ENCODE measurements at places on chromosomes 1 and 21.
A peak's percentile ranks its signal among the peaks of the same experiment; 100 is the strongest.

- DNase-seq, result no peak
Measured at GRCh38 chr1:26858160-26858559, 4.8 kb upstream of the SFN start.

DNA sequence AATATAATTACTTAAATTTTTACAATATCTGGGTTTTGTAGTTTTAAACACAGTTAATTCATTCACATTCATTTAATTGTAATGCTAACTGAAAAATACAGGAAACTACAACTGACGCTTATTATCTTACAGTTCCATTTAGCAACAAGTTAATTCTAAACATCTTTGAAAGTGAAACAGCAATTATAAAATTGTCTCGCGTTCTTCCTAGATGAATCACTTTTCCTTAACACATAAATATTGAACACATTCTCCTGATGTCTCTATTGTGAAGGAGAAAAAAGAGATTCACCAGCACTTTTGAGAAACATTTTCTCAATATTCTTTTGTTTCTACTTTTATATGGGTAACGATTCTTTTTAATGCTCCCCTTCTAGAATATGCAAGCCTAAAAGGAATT, 6.4 kb downstream of the PTGFR start:
- DNase-seq, result no peak

- no peak for DNase-seq
Measured at GRCh38 chr1:119987112-119987511, 82.3 kb downstream of the NOTCH2 start.

GRCh38 chr1:207822124-207822601, 70.3 kb downstream of the CD46 start:
- DNase-seq, result no peak

- DNase-seq, result no peak
Measured at GRCh38 chr21:25700741-25701140, 34.0 kb downstream of the ATP5PF start.

DNA sequence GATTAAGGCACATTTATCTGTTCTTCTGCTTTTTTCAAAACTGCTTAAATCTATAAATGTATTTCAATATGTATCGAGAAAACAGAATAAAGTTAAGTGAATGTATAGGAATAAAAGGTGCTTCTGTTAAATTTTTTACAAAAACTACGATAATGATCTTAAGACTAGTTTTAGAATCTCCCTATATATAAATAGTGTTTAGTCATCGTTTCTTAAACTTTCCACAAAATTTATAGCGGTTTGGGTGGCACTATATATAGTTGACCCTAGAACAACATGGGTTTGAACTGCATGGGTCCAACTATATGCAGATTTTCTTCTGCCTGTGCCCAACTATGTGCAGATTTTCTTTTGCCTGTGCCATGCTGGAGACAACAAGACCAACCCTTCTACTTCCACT, 125.7 kb downstream of the CRB1 start:
- no peak for DNase-seq

GRCh38 chr21:35484851-35485250, 435.7 kb upstream of the RUNX1 start:
- no peak for DNase-seq

- no peak for DNase-seq
Measured at GRCh38 chr21:36727866-36728265, 29.0 kb downstream of the SIM2 start.

- DNase-seq, result no peak
Measured at GRCh38 chr1:172726740-172727139, 67.8 kb downstream of the FASLG start.

DNA sequence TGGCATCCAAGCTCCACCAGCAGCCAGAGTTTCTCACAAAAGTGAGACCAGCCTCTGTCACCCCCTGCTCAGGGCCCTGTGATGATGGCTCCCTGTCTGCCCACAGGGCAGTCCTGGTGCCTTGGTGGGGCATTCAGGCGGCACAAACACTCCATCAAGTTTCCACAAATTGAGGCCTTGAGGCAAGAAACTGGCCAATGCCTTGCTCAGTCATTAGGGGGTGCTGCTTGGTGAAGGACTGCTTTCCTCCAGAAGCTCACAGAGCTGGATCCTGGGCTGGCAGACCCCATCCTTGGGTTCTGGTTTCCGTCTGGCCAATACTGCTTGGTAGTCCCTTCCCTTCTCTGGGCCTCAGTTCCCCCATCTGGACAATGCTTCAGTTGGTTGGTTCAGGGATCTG, 12.5 kb upstream of the AHDC1 start:
- DNase-seq, result no peak

DNA sequence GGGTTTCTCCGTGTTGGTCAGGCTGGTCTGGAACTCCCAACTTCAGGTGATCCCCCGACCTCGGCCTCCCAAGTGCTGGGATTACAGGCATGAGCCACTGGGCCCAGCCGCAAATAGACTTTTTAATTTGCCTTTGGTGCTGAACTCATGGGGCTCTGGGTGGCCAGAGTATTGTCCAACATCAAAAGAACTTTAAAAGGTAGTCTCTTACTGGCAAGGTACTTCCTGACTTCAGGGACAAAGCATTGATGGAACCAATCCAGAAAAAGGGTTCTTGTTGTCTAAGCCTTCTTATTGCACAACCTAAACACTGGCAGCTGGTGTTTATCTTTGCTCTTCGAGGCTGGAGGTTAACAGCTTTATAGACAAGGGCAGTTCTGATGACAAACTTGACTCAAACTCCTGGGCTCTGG, 3.8 kb upstream of the KTI12 start:
- DNase-seq, result no peak

DNA sequence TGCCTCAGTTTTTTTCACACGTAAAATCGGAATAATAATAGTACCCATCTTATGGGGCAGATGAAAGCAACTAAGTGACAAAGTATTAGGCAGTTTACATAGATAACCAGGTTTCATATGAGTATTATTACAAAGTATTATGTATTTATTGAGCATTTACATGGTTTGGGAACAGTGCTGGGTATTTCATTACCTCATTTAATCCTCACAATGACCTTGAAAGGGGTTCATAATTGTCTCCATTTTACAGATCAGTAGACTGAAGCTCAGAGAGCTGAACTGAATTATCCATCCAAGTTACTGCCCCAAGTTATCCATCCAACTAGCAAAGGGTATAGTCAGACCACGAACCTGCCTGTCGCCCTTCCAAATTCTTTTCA, 21.2 kb downstream of the TCEA3 start:
- DNase-seq, result no peak

DNA sequence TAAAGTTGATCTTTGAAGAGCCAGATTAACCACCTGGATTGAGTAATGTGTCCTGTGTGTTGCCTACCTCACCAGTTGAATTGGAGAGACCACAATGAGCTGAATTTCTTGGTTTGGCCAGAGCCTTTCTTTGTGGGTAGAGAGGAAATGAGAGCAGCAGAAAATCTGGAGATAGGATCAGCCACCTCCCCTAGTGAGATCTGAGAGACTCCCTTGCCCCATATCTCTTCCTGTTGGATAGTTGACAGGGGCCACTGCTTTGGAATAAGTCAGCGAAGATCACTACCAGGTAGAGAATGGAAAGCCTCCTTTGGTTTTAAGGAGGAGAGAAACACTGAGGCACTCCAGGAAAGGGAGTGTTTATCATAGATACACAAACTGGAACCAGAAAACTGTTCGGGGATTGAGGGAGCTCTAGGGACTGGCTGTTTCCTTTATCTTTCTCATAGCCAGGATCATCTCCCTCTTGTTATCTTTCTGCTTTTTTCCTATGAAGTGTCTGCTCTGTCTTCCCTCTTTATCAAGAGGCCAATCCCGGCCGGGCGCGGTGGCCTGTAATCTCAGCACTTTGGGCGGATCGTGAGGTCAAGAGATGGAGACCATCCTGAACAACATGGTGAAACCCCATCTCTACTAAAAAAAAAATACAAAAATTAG, 21.3 kb upstream of the ZNF326 start:
- no peak for DNase-seq

GRCh38 chr21:21200103-21200938, 202.1 kb downstream of the NCAM2 start:
- no peak for DNase-seq

DNA sequence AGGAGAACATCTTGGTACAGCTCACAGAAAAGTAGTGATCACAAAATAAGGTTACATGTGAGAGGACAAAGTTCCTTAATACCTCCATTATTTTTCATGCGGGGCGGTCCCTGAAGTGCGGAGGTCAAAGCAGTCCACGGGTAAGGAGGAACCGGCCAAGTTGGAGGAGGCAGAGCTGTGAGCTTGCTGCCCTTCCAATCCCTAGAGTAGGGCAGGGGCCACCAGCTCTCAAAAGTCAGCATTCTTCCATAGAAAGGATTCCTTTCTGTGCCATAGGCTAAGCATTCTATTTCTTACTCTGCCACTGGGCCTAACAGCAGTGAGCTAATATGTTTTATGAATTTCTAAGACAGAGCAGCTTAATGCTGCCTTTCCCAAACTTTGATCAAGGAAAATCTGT, 50.9 kb upstream of the USP1 start:
- no peak for DNase-seq

DNA sequence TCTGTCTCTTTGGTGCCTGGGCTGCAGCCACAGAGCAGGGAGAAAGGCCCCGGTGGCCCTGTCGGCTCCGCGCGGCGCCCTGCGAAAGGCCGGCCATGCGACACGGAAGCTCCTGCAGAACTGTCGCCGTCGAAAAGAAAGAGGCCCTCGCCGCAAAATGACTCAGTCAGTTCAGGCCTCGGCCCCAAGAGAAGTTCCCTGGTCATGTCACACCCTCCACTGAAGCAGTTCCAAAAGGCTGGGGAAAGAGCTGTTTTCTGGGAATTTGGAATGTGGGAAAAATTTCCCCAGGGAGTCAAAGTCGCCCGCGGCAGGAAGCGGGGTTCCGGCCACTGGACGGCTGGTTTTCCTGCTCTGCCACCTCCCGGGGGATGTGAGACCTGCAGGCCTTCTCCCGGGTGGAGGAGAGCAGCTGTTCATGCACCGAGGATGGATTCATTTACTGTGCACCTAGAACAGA, 115.8 kb upstream of the ZNF678 start:
- DNase-seq, result no peak

DNA sequence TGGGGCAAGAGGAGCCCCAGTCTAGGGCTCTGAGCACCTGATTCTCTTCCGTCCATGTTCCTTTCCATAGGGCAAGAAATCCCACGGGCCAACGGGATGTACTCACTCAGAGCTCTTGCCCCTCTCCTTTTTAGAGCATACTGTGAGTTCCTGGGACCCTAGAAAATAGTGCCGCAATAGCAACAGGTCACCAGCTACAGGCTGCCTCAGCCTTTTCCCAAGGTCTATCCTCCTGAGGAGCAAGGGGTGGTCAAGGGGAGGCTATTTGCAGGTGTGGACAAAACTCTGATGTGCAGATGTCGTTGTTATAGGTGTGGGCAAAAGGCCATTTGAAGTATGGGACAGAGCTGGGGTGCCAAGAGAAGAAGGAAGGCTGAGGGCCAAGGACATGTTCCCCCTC, 1.6 kb upstream of the QSOX1 start:
- DNase-seq, result no peak

GRCh38 chr1:157551694-157552693, at the start of gene FCRL5:
FCRL5 (minus strand) TSS chr1:157552515; CDS start chr1:157552362, 153 bp downstream.
- no peak for DNase-seq

DNA sequence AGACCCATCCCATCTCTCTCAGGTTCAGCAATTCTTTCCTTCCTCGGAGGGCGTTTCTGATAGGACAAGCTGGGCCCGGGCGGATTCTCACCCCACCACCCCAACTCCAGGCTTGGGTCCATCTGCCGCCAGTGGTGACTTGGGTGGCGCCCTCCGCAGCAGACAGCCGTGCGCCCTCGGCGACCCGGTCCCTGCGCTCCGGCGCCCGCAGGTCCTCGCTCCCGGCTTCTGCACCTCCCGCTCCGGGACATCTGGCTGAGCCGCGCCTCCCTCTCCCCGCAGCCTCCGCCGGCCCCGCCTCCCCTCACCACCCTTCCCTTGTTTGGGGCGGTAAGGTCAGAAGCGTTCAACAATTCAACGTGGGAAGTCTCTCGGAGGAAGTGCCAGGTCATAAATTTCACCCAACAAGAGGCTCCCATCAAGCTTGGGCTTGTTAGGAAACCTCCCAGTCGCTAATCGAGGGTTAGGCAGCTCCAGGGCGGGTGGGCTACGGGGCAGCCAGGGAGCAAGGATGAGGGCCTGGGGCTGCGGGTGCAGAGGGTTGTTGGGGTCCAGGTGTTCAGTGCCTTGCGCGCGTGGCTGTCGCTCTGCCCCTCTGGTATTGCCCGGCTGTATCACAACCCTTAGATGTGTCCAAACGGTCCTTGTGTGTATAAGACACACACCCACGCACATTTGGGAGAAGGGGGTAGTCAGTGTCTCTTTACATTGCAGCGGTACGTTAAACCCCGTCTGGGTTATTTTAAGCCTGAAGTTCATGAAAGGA, 39.8 kb downstream of the OLIG1 start:
- DNase-seq, result peak; percentile 14

- DNase-seq, result no peak
Measured at GRCh38 chr1:19661721-19662228, 2.9 kb upstream of the HTR6 start.

GRCh38 chr1:183515002-183515689, 42.8 kb downstream of the SMG7 start:
- no peak for DNase-seq

- DNase-seq, result no peak
Measured at GRCh38 chr1:200979574-200980451, 43.7 kb downstream of the KIF21B start.

DNA sequence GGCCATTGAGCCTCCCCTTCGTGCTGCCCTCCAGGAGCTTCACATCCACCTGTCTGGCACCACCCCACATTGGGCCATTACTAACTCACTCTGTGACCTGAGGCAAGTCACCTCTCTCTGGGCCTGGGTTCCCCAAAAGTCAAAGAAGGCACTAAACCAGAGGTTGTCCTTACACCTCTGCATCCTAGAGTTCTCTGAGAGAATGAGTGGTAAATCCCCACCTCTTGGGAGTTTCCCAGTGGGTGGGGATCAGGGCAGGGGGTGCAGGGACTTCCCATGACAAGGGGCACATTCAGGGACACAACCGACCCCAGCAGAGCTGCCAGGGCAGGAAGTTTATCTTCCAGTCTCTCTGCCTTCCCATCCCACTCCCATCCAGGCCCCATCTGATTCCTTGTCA, 99.7 kb downstream of the EPHB2 start:
- DNase-seq, result no peak

DNA sequence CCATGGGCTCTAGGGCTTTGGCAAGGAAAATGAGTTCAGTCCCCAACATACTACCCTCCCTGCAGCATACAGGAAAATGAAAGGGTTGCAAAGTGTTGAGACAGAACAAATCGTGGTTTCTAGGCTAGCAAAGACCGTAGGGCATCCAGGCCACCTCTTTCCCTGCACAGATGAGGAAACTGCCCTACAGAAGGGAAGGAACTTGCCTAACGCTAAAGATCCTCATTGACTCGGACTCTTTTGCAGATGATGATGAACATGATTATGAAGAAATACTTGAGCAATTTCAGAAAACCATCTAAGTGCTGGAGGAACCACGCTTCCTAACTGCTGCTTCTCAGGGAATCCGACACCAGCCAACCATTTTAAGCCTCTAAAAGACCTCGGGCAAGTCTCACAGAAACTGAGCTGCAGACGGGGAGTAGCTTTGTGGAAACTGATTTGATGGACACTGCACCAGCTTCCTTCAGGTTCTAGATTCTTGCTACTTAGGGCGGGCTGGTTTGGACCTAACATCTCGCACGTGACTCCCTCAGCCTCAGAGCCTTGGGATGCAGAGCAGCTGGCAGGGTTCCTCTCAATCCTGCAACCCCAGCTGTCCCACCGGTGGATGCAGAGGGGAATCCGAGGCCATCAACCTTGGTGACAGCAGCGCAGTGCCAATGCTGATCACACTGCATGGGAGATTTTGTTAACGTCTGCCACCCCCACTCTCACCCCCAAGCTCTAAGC, 13.4 kb downstream of the THEMIS2 start:
- DNase-seq, result no peak

Data from head of caudate nucleus (tissue), 42 donors.